Effector memory CD8-positive, alpha-beta T cell (primary cell): ENCODE measurements at places on chromosomes 11 and 22.

DNA sequence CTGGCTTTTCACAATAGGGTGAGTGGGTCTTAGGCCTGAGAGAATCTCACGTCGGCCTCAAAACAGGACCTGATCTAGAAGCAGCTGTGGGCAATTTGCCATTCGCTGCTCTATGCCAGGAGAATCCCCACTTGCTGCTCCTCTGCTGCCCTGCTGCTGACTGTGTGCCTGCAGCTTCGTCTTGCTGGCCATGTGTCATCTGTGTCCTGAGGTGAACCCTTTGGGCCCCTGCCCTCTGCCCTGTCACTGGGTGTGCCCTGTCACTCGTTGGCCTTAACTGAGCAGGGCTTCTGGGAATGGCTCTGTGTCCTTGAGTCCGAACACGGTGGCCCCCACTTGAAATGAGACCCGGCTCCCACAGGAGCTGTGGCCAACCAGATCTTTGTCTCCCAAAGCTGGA, 6.2 kb downstream of the NAA40 start:
- peaks cover 16% of the 10 kb centered on the region for H3K4me1 ChIP-seq
- no peaks in the 10 kb centered on the region for H3K27me3 ChIP-seq
- H3K27ac ChIP-seq, result no peak overlapping the region
- no peak overlapping the region for H3K4me3 ChIP-seq
- DNase-seq, result no peak

- H3K27me3 ChIP-seq, result no peaks in the 10 kb centered on the region
- peak within 1 kb of the TSS; percentile 95 for H3K27ac ChIP-seq
- H3K36me3 ChIP-seq, result peaks cover 27% of the 10 kb centered on the region
- H3K4me1 ChIP-seq, result peaks cover 11% of the 10 kb centered on the region
These were observed at the start of gene LMF2 for GRCh38 chr22:50507421-50507990. LMF2 (minus strand) TSS chr22:50507702; CDS start chr22:50507675, 27 bp downstream.

DNA sequence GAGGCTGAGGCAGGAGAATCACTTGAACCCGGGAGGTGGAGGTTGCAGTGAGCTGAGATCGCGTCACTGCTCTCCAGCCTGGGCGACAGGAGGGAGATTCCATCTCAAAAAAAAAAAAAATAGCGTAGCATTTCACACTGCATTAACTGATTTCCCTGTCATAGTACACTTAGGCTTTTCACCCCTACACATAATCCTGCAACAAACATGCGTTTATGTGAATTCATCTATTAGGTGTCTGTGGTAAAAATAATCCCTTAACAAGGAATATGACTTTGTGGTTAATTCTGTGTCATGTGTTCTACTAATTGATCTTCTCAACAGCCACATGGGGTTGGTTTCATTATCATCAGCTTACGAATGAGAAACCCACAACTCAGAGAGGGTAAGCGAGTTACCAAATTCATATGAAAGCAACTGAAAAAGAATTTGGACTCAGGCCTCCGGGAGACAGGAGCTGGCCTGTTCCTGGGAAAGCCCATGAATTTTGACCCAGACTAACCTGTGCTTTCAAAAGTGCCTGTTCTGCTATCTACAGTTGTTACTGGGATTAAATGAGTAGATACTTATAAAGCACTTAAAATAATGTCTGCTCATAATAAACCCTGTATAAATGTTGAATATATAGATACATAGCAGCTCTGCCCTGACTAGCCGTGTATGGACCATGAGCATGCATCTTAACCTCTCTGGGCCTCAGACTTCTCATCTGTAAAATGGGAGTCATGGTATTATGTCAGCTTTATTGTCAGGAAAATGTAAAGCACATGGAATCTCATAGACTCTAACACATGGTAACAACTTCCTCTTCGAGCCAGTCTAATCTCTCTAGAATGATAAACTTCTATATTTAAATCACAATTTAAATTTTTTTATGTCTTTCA, 36.6 kb downstream of the KCNJ1 start:
- H3K4me3 ChIP-seq, result peak overlapping the region; percentile 78
- peak overlapping the region; percentile 93 for H3K27ac ChIP-seq
- H3K27me3 ChIP-seq, result no peaks in the 10 kb centered on the region
- peaks cover 20% of the 10 kb centered on the region for H3K4me1 ChIP-seq
- DNase-seq, result peak; percentile 25
- H3K36me3 ChIP-seq, result peaks cover 2% of the 10 kb centered on the region

GRCh38 chr11:128914216-128915148, 23.3 kb downstream of the KCNJ5 start:
- H3K27me3 ChIP-seq, result peaks cover 95% of the 10 kb centered on the region
- H3K27ac ChIP-seq, result no peak overlapping the region
- no peaks in the 10 kb centered on the region for H3K4me1 ChIP-seq
- peaks cover 4% of the 10 kb centered on the region for H3K36me3 ChIP-seq
- H3K4me3 ChIP-seq, result no peak overlapping the region
- DNase-seq, result no peak

DNA sequence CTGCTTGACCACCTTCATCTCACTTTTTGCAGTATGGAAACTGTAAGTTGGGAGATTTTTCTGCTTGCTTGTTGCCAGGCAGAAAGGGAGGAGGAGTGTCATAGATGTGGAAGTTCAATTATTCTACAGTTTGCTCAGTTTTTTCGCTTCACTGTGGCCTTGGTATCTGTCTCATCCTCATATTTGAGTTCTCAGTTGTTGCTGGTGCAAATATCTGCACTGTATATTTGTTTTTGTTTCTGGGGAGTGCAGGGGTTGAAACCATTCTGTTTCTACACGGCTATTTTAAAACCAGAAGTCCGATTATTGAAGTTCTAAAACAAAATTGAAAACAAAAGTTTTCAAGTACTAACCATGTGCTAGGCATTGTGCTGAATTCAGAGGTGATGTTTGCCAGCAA, 153.4 kb downstream of the JRKL start:
- H3K27me3 ChIP-seq, result no peaks in the 10 kb centered on the region
- H3K27ac ChIP-seq, result no peak overlapping the region
- DNase-seq, result no peak
- no peaks in the 10 kb centered on the region for H3K4me1 ChIP-seq

DNA sequence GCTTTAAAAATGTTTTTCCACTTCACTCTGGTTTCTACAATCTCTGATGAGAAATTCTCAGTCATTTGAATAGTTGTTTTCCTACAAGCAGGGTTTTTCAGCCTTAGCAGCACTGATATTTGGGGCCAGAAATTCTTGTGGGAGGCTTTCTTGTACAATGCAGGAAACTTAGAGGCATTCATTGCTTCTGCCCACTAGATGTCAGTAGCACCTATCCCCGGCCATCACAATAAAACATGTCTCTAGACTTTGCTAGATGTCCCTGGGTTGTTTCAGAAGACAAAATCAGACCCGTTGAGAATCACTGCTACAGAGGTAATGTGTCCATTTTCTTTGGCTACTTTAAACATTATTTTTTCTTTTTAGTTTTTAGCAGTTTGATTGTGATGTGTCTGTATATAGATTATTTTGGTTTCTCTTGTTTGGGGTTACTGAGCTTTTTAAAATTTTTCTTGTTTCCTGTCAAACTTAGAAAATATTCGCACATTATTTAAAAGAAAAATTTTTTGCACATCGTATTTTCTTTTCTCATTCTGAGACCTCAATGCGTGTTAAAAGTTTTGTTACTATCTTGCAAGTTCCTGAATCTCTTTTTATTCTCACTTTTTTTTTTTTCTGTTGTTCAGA, 60.8 kb upstream of the CCDC179 start:
- H3K36me3 ChIP-seq, result no peaks in the 10 kb centered on the region
- DNase-seq, result no peak
- no peak overlapping the region for H3K27ac ChIP-seq

DNA sequence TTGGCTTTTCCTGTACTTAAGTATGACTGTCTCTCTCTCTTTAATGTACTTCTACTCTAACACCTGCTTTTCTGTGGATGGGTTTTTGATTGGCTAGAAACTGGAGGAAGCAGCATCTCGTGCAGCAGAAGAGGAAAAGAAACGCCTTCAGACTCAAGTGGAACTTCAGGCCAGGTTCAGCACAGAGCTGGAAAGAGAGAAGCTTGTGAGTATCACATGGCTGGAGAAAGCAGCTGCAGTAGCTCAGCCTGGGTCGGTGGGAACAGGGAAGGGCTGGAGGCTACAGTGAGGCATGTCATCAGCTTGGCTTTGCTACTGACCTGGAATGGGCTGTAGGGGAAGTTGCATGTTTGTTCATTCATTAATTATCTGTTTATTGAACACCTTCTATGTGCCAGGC, 74.2 kb downstream of the SWAP70 start:
- H3K27me3 ChIP-seq, result no peaks in the 10 kb centered on the region
- H3K4me1 ChIP-seq, result no peaks in the 10 kb centered on the region
- no peak overlapping the region for H3K27ac ChIP-seq
- no peak overlapping the region for H3K4me3 ChIP-seq
- H3K36me3 ChIP-seq, result peaks cover 4% of the 10 kb centered on the region
- no peak for DNase-seq

GRCh38 chr11:114796954-114797721, 118.8 kb downstream of the NXPE2 start:
- H3K27me3 ChIP-seq, result peaks cover 19% of the 10 kb centered on the region
- no peak overlapping the region for H3K4me3 ChIP-seq
- no peak for DNase-seq
- no peaks in the 10 kb centered on the region for H3K4me1 ChIP-seq
- no peaks in the 10 kb centered on the region for H3K36me3 ChIP-seq
- H3K27ac ChIP-seq, result no peak overlapping the region

DNA sequence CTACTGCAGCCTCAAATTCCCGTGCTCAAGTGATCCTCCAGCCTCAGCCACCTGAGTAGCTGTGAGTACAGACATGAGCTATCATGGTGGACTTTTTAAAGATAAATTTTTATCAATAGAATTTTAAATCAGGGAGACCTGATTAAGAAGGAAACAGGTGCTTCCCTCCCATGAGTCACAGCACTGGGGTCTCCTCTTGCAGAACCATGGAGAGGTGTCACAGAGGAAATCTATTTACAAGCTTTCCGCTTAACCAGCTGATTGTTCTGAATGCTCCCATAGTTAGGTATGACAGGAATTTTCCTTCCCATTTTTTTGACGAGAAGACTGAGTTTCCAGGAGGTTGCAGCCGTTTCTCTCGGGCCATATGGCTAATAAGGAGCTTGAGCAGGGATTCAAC, 516.1 kb downstream of the MIAT start:
- H3K27me3 ChIP-seq, result peaks cover 27% of the 10 kb centered on the region
- H3K4me1 ChIP-seq, result no peaks in the 10 kb centered on the region
- no peak for DNase-seq

DNA sequence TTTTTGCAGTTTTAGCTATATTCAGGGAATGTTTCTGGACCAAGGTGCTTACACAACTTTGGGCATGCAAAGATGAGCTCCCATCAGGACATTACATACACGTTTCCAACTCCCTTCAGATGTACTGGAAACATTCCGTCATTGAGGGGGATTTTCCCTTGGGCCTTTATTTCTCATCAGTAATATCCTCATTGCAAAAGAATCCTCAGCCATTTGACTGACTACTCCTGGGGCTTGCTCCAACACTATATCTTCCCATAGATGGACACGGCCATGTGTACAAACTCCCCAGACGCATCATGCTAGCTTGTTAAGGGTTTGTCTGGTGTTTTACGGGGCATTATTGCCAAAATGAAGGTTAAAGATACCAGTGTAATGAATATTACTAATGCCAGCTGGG, 59.3 kb upstream of the NUP160 start:
- no peaks in the 10 kb centered on the region for H3K27me3 ChIP-seq
- no peak overlapping the region for H3K4me3 ChIP-seq
- DNase-seq, result no peak
- no peaks in the 10 kb centered on the region for H3K36me3 ChIP-seq
- no peak overlapping the region for H3K27ac ChIP-seq
- H3K4me1 ChIP-seq, result peaks cover 4% of the 10 kb centered on the region

GRCh38 chr22:49062802-49063544, 764.7 kb downstream of the BRD1 start:
- H3K4me3 ChIP-seq, result no peak overlapping the region
- H3K4me1 ChIP-seq, result no peaks in the 10 kb centered on the region
- no peak for DNase-seq
- no peaks in the 10 kb centered on the region for H3K36me3 ChIP-seq
- H3K27ac ChIP-seq, result no peak overlapping the region
- H3K27me3 ChIP-seq, result peaks cover 60% of the 10 kb centered on the region

DNA sequence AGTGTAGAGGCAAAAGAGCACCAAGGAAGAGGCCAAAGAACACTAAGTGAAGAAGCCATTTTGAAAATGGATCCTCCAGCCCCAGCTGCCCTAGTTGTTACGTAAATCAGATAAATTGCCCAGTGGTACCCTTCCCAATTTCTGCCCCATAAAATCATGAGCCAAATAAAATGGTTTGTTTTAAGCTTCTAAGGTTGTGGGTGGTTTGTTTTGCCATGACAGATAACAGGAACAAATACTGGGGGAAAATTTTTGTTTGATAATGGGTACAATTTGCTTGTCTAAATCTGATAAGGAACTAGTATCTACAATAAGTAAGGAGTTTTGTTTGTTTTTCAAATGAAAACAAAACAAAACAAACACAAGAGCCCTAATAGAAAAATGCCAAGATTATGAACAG, 30.6 kb upstream of the HSD17B12 start:
- no peak overlapping the region for H3K4me3 ChIP-seq
- no peak overlapping the region for H3K27ac ChIP-seq
- H3K36me3 ChIP-seq, result peaks cover 4% of the 10 kb centered on the region
- H3K4me1 ChIP-seq, result no peaks in the 10 kb centered on the region
- no peak for DNase-seq
- no peaks in the 10 kb centered on the region for H3K27me3 ChIP-seq

DNA sequence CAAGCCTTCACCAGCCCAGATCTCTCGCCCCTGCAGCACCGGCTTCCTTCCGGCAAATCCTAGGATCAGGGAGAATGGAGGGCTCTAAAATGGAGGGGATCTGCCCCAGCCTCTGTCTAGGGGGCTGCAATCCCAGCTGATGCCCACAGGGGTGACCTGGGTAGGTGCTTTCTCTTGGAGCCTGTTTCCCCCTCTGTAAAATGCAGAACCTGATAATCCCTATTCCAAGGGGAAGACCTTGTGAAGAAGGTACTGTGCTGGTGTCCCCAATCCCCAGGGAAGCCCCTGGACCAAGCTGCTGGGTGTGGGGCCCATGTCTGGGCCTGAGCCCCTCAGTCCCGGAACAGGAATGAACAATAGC, 2.8 kb downstream of the EMID1 start:
- no peak for DNase-seq
- H3K36me3 ChIP-seq, result peaks cover 7% of the 10 kb centered on the region
- H3K4me1 ChIP-seq, result peaks cover 6% of the 10 kb centered on the region
- no peak overlapping the region for H3K27ac ChIP-seq
- no peak overlapping the region for H3K4me3 ChIP-seq

DNA sequence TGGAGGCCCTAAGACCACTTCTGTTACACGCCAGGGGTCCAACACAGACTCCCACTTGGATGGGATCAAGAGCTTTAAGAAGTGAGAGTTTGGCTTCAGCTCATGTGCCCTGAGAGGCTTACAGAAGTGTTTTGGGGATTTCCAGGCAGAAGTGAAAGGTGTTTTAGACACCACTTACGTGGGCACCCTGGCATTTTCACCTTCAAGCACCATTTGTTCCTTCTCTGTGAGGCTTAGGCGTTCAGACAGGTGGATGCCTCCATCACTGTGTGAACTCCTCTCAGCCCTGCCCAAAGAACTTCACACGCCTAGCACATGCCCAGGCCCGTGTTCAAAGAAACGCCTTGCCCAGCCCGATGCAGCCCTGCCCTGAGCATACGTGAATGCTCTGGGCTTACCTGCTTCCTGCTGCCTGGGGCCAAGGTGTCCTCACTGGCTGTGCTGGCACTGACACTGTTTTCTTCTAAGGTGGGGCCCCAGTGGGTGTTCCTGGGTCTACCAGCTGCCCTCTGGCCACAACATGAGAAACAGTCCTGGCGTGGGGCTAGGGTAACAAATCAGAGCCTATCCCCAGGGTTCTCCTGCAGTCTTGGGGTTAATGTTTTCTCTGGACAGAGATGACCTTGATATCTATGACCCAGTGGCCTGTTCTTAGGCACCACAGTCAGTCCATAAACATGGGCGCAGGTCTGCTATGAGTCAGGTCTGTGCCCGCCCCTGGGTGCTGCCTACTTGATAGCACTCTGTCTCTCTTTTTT, 34.0 kb downstream of the AMPD3 start:
- no peak for DNase-seq
- H3K4me1 ChIP-seq, result peaks cover 13% of the 10 kb centered on the region
- H3K36me3 ChIP-seq, result peaks cover 8% of the 10 kb centered on the region
- H3K27ac ChIP-seq, result peak overlapping the region; percentile 83
- no peak overlapping the region for H3K4me3 ChIP-seq
- no peaks in the 10 kb centered on the region for H3K27me3 ChIP-seq
